ENCODE measurements at places on chromosomes 1 and 21. TPM values are rescaled to one million over a fixed set of nuclear protein-coding genes. Genes with fewer than 3 reads are reported as not detected.

SHISAL2A gene
- total RNA-seq, result not detected

GBP1 gene
- 25.5 TPM for total RNA-seq

CLDN17 gene
- not detected for total RNA-seq

FMO3 gene
- total RNA-seq, result 15.6 TPM

NHLH1 gene
- total RNA-seq, result not detected

GSTM5 gene
- 6.4 TPM for total RNA-seq

TMPRSS15 gene
- total RNA-seq, result not detected

BARHL2 gene
- not detected for total RNA-seq
